HepG2 (cell line): ENCODE measurements at places on chromosomes 5 and 9. TPM values are rescaled to one million over a fixed set of nuclear protein-coding genes. Genes with fewer than 3 reads are reported as not detected.

DNA sequence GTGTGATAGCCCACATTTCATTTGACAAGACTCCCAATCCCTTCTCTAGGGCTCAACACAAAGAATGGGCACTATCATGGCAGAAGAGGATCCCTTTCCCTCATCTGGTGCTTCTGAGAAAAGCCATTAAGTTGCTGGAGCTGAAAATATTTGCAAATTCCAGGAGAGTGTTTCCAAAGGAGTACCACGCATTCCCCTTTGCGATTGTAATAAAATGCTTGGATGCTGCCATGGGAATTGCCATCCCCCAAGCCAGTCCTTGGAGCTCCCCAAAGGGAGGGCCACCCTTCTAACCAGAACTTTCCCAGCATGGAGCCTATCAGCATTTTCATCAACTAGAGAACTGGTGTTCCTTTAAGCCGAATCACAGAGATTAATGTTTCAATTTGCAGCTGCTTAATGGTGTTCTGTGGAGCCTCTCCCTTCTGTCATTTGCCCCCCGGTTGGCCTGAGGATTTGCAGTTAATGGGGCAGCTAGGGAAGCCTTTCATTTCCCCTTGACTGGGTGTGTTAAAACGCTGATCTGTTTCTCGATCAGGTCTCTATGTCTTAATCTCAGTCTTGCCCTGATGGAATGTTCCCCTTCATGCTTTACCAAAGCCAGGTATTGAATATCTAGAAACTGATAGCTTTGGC lies 133.0 kb downstream of the ENC1 start:
- H3K36me3 ChIP-seq: no peaks in the 10 kb centered on the region
- H3K27me3 ChIP-seq: no peaks in the 10 kb centered on the region
- peaks cover 26% of the 10 kb centered on the region for H3K4me1 ChIP-seq
- no peak overlapping the region for H3K27ac ChIP-seq
- no peak overlapping the region for H3K4me3 ChIP-seq

GRCh38 chr5:18027241-18027867 lies 393.1 kb downstream of the TAF11L14 start:
- no peaks in the 10 kb centered on the region for H3K36me3 ChIP-seq
- DNase-seq: no peak
- H3K27me3 ChIP-seq: no peaks in the 10 kb centered on the region
- H3K27ac ChIP-seq: no peak overlapping the region
- no peaks in the 10 kb centered on the region for H3K4me1 ChIP-seq

DNA sequence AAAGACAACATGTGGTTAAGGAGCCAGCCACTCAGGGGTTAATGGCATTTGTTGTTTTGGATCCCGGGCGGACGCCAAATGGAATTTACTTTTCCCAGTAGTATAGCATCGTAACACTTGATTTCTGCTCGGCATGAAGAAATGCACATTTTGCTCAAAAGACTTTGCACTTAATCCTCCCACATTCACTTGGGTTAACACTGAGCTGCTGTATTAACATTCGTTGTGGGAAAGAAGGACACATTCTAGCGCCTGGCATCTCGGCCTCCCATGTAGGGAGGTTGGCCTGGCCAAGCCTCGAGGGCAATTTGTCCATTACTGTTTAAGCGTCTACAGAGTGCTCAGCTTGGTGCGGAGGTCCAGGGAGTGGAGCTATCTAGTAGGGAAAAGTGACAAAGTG lies 32.3 kb upstream of the INSYN2B start:
- no peaks in the 10 kb centered on the region for H3K4me1 ChIP-seq
- H3K4me3 ChIP-seq: no peak overlapping the region
- H3K36me3 ChIP-seq: no peaks in the 10 kb centered on the region
- peaks cover 10% of the 10 kb centered on the region; the same call in 2 of the 3 replicates for H3K27me3 ChIP-seq
- no peak overlapping the region for H3K27ac ChIP-seq
- no peak for DNase-seq

DNA sequence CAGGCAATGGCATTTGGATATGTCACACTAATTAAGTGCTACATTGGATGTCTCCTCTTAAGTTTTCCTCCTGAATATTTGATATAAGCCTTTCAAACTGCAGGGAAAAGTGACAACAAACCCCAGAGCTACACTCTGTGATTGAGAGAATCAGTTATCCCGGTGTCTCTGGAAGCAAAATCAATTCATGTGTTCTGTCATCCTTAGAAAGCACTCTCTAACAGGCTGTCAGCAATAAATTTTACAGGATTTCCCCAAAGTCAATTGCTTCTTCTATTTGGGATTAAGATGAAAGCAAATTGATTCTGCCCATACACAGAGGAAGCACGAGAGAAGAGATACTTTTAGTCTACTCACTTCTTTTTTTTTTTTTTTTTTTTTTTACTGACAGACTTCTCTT lies 332.4 kb downstream of the CDH18 start:
- no peak for DNase-seq
- H3K27me3 ChIP-seq: no peaks in the 10 kb centered on the region
- no peak overlapping the region for H3K27ac ChIP-seq
- H3K4me3 ChIP-seq: no peak overlapping the region
- H3K4me1 ChIP-seq: no peaks in the 10 kb centered on the region

- DNase-seq: no peak
- no peak overlapping the region for H3K4me3 ChIP-seq
- H3K27ac ChIP-seq: no peak overlapping the region
- H3K36me3 ChIP-seq: no peaks in the 10 kb centered on the region
- no peaks in the 10 kb centered on the region for H3K27me3 ChIP-seq
Measured at GRCh38 chr9:83372957-83373356, 165.2 kb downstream of the FRMD3 start.

GRCh38 chr5:129377504-129377903 lies 82.6 kb upstream of the ADAMTS19 start:
- no peak overlapping the region for H3K27ac ChIP-seq
- no peaks in the 10 kb centered on the region for H3K36me3 ChIP-seq
- H3K4me1 ChIP-seq: no peaks in the 10 kb centered on the region
- no peak overlapping the region for H3K4me3 ChIP-seq
- H3K27me3 ChIP-seq: no peaks in the 10 kb centered on the region
- DNase-seq: no peak

Gene SPATA31E1
- not detected in 2 replicates for polyA plus RNA-seq

GRCh38 chr9:18951936-18952335 lies 81.1 kb downstream of the SAXO1 start:
- no peak overlapping the region for H3K4me3 ChIP-seq
- no peak for DNase-seq
- no peaks in the 10 kb centered on the region for H3K27me3 ChIP-seq
- no peaks in the 10 kb centered on the region for H3K36me3 ChIP-seq
